Upper lobe of right lung (tissue), 1 donor: ENCODE measurements at places on chromosomes 2 and 18. TPM values are rescaled to one million over a fixed set of nuclear protein-coding genes. Genes with fewer than 3 reads are reported as not detected.

DNA sequence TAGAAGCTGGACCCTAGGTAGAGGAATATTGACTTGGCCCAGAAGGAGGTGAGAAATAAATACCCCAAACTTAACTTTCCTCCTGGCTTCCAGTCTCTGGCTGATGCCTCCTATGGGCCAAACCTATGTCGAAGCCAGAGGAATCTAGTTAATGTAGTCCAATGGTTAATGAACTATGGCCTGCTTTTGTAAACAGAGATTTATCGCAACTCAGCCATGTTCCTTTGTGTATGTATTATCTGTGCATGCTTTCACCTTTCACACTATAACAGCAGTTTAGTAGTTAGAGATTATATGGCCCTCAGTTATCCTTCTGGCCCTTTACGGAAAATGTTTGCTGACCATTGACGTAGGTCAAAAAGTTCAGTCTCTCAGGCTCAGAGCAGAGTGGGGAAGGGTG, 67.3 kb upstream of the BARD1 start:
- no peak for DNase-seq

DNA sequence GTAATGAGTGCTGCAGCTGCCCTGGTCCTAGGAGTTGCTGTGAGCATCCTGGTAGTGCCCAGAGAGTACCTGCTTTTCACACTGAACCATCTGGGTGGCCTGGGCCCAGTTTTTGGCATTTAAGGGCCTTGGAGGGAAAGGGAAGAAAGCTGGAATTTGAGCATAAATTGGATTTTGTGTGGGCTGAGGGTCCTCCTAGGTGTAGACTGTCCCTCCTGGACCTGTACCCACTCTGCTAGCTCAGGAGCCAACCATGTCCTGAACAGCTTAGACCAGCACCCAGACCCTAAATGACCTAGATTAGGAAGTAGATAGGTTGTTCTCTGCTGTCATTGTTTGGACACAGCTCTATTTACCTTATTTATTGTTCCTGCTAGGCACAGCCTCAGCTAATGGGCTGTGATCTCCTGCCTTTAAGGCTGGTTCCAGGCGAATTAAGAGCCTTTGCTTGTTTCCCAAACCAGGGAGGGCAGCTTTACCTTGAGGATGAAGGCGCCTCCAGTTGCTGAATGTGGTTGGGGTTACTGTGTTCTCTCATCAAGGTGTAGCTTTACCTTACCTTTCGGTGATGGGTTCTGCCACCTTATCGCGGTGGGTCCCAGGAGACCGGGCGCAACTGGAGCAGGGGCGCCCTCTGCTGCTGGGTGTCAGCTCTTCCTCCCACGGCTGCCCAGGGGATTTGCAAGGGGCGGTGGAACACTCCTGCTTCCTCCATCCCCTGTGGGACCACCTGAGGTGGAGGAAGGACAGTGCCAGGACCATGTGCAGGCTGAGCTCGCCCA, 34.4 kb downstream of the ITGA6 start:
- DNase-seq: peak; percentile 86

DNA sequence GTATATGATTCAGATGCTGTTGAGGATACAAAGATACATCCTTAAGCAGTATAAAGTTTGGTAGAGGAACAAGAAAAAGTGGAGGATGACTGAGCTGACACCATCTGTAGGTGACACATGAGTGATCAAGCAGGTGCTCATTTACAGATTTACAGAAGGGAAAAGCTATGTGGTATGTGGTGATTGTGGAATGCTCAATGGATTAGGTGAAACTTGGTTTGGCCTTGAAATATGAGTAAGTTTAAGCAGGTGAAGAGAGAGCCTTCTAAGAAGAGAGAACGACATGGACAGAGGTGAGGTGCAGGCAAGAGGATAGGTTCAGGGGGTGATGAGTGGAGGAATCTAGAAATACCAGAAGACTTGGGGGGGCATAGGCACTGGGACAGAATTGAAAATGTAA, 5.9 kb downstream of the ASXL3 start:
- DNase-seq: no peak

DNA sequence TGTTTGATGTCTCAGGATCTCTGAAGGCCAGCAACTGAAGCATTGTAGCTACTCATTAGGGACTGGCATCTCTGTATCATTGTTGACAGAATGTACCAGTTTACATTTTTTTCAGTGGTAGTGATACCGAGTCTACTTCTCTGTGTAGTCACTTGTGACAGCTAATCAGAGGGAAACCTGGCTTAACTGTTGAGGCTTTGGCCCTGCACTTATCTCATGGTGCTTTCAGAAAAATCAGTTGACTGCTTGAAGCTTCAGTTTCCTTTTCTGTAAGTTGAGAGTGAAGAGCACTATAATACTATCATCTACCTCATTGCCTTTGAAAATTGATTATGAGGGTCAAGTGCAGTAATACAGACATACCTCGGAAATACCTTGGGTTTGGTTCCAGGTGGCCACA, 90.0 kb downstream of the COMMD1 start:
- no peak for DNase-seq

- DNase-seq: no peak
Measured at GRCh38 chr2:49005261-49005660, 149.1 kb downstream of the FSHR start.

GRCh38 chr18:55534996-55535395, 53.0 kb downstream of the TCF4 start:
- DNase-seq: no peak

DNA sequence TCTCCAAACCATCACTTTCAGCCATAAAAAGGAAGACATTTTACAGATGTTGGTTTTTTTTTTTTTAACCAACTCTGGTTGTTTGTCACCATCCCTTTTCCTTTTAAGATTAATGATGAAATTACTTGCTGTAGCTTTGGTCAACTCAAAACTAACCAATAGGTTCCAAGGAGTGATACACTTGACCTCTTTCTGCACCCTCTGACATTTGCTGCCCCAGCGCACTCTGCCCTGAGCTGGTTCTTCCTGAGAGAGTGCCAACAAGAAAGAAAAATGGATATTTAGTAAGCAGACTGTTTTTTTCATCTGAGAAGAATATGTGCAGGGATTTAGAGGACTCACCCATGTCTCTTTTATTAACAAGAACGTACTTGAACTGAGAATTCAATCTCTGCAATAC, 520.0 kb downstream of the TXNL1 start:
- DNase-seq: no peak

GRCh38 chr2:215983581-215984351, 29.6 kb downstream of the MREG start:
- no peak for DNase-seq

DNA sequence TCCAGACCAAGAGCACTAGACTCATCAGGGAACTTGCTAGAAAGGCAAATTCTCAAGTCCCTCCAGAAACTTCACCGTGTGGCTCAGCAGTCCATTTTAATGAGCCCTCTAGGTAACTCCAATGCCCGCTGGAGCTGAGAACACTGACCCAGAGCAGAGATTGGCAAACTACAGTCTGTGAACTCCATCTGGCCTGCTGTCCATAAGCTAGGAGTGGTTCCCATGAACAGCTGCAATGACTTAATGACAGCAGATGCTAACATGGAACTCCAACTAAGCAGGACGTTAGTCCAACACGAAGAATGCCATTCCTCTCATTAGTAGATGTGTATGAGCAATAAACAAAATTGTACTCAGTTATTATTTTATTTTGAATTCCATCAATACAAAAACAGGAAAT, 371.9 kb downstream of the STK39 start:
- no peak for DNase-seq

DNA sequence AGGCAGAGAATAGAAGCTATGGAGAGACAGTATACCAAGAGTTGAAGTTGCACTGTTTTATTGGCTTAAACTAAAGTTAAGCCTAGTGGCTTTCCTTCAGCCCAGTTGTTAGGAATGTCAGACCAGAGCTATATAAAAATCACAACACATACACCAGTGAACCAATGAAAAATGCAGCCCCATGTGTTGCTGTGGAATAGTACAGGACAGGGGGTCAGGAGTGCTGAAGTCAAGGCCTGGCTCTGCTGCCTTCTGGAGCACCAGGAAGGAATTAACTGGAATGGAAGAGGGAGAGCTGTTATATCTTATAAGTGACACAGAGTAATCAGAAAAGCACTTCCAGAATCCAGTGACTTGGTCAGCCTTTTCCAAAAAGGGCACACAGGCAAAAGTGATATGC, 58.9 kb downstream of the OSR1 start:
- DNase-seq: no peak

Gene TWIST2
- total RNA-seq: 12.2 TPM

Gene MC5R
- total RNA-seq: not detected

Gene CNTNAP5
- not detected for total RNA-seq

Gene RAB17
- total RNA-seq: 50.9 TPM

Gene INO80D
- total RNA-seq: 29.4 TPM
